ENCODE measurements at places on chromosomes 6 and 20. TPM values are rescaled to one million over a fixed set of nuclear protein-coding genes. Genes with fewer than 3 reads are reported as not detected.

- no peaks in the 10 kb centered on the region for H3K27me3 ChIP-seq
- H3K4me1 ChIP-seq, result peaks cover 41% of the 10 kb centered on the region
- DNase-seq, result no peak
- no peak overlapping the region for H3K27ac ChIP-seq
- H3K4me3 ChIP-seq, result no peak overlapping the region
Measured at GRCh38 chr6:4870821-4871494, 94.8 kb downstream of the CDYL start.

DNA sequence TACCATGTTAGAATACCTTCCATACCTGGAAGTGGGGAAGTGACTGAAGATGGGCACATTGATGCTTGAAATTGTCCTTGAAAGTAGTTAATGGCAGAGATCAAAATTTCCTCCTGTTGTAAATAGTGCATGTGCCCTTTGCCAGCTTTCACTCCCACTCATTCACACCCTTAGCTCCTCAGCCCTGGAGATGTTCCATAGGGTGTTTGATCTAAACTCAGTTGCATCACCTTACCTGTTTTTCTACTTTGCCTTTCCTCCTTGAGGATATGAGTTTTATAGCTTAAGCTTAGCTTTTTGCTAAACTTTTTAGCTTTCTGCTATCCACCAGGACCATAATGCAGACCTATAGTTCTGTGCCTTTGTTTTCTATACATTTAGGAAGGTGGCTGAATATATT is 69.0 kb downstream of the CEP57L1 start:
- peaks cover 3% of the 10 kb centered on the region for H3K36me3 ChIP-seq
- no peaks in the 10 kb centered on the region for H3K4me1 ChIP-seq
- no peak for DNase-seq
- no peak overlapping the region for H3K4me3 ChIP-seq

DNA sequence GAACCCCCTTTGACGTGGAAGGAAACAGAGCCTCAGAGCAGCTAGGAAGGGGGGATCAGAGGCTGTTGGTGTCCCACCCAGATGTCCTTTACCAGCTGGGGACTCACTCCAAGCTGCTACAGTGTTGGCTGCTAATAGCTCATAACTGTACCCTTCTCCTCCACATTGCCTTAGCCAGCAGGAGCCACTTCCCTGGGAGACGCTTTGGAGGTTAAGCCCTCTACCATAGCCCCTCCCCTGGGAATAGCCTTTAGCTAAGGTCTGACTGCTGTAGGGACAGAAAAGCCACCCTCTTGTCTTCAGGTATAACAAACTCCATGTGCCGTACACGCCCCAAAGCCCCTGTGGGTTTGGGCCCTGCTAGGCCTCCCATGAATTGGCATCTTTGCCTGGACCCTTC is 238.6 kb downstream of the LRFN2 start:
- no peak overlapping the region for H3K27ac ChIP-seq
- H3K36me3 ChIP-seq, result no peaks in the 10 kb centered on the region
- H3K4me3 ChIP-seq, result no peak overlapping the region
- no peak for DNase-seq
- no peaks in the 10 kb centered on the region for H3K27me3 ChIP-seq
- H3K4me1 ChIP-seq, result no peaks in the 10 kb centered on the region

GRCh38 chr20:22745194-22745500 is 160.8 kb upstream of the FOXA2 start:
- H3K4me3 ChIP-seq, result no peak overlapping the region
- peaks cover 2% of the 10 kb centered on the region for H3K27me3 ChIP-seq
- no peak for DNase-seq
- no peaks in the 10 kb centered on the region for H3K4me1 ChIP-seq
- H3K36me3 ChIP-seq, result no peaks in the 10 kb centered on the region

DNA sequence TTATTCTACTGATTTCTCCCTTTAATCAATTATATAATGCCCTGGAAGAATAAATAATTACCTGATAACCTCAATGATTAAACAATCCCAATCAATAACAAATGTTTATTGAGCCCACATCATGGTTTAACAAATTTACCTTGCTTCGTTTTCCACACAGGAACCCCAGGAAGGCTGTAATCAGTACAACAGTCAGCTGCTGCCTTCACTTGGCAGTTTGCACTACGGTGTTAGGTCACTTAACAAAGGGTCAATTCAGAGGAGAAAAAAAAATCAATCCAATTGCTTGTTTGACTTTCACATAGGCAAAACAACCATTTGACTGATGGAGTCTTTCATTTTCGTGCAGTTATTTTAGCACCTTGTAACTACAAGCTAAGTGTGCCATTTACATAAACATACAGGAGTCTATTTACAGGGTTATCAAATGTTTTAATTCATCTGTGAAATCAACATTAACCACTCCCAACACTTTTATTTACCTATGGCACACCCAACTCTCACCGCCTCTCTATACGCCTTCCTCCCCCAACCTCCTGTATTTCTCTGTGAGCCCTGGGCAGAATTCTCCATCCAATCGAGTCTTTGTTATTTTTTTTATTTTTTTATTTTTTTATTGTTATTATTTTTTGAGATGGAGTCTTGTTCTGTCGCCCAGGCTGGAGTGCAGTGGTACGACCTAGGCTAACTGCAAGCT is 140.4 kb upstream of the TAB2 start:
- no peak overlapping the region for H3K27ac ChIP-seq
- DNase-seq, result no peak
- H3K36me3 ChIP-seq, result no peaks in the 10 kb centered on the region
- no peaks in the 10 kb centered on the region for H3K27me3 ChIP-seq
- no peak overlapping the region for H3K4me3 ChIP-seq

DNA sequence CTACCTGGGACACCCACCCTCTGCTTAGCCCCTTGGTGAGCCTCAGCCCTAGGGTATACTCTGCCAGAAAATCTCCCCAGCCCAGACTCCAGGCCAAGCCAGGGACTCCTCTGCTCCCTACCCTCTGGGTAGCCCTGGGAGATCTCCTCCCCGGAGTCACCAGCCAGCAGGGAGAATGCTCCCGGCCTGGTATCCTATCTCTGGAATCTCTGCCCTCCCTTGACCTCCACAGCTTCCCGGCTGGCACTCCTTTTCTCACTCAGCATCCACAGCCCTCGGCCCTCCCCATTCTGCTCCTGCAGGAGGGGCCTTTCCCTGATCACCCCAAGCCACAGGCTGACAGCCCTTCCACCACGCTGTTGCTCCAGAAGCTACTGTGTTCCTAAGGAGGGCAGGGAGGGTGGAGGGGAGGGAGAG is 22.6 kb downstream of the NOL4L start:
- no peaks in the 10 kb centered on the region for H3K36me3 ChIP-seq
- H3K27me3 ChIP-seq, result no peaks in the 10 kb centered on the region
- no peak overlapping the region for H3K27ac ChIP-seq

DNA sequence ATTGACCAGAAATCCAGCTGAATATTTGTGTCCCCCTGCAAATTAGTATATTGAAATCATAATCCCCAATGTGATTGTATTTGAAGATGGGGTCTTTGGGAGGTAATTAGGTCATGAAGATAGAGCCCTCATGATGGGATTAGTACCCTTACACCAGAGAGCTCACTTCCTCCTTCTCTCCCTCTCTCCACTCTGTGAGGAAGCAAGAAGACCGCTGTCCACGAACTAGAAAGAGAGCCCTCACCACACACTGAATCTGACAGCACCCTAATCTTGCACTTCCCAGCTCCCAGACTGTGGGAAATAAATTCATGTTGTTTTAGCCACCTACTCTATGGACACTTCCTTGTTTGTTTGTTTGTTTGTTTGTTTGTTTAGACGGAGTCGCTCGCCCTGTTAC is 11.9 kb upstream of the PLAGL1 start:
- no peak overlapping the region for H3K27ac ChIP-seq
- no peak overlapping the region for H3K4me3 ChIP-seq
- H3K27me3 ChIP-seq, result no peaks in the 10 kb centered on the region
- DNase-seq, result no peak
- H3K36me3 ChIP-seq, result peaks cover 3% of the 10 kb centered on the region

DNA sequence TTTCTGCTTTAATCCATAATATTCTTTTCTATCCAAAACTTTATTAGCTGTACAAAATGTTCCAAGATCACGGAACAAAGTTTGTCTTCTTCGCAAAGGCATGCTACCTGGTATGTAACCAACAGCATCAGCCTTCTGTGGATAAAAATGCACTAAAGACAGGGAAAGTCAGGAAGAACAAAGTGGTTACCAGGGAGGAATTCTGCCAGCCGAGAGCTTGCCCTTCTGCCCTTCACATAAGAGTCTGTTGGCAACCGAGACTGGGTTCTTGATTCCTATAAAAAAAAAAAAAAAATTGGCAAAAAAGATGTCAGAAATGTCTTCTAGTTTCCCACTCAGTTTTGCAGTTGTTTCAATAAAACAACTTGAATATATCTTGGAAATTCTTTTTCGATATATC is 58.0 kb downstream of the TASP1 start:
- peaks cover 49% of the 10 kb centered on the region for H3K36me3 ChIP-seq
- H3K4me1 ChIP-seq, result no peaks in the 10 kb centered on the region
- no peak overlapping the region for H3K4me3 ChIP-seq
- no peaks in the 10 kb centered on the region for H3K27me3 ChIP-seq

DNA sequence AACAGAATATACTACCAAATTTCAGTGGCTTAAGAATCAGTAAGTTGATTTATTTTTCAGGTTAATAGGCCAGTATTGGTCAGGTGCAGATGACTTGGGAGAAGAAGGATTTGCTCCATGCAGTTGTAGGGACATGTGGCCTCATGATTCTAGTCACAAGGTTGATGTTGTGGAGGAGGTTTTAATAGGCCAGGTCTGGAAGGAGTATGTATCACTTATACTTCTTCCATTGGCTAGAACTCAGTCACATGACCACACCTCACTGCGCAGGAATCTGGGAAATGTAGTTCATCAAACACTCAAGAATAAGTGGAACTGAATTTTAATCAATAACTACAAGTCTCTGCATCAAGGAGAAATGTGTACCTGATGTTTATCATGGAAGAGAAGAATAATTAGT is 281.5 kb upstream of the QKI start:
- no peaks in the 10 kb centered on the region for H3K27me3 ChIP-seq
- no peak overlapping the region for H3K4me3 ChIP-seq
- no peaks in the 10 kb centered on the region for H3K36me3 ChIP-seq

The COL11A2 gene
- 1.0 TPM for total RNA-seq

The DEFB112 gene
- total RNA-seq, result not detected

The SOX18 gene
- not detected for total RNA-seq

The KCNK17 gene
- not detected for total RNA-seq

The TAP2 gene
- 226 TPM for total RNA-seq

The HLA-A gene
- 1,111 TPM for total RNA-seq

The THEMIS gene
- 48.3 TPM for total RNA-seq

The PLCB1 gene
- 2.8 TPM for total RNA-seq

Measured in activated naive CD8-positive, alpha-beta T cell treated with anti-CD3 and anti-CD28 coated beads for 36 hours (primary cell).